Effector CD4-positive, alpha-beta T cell (primary cell): ENCODE measurements at places on chromosomes 7 and 10.

DNA sequence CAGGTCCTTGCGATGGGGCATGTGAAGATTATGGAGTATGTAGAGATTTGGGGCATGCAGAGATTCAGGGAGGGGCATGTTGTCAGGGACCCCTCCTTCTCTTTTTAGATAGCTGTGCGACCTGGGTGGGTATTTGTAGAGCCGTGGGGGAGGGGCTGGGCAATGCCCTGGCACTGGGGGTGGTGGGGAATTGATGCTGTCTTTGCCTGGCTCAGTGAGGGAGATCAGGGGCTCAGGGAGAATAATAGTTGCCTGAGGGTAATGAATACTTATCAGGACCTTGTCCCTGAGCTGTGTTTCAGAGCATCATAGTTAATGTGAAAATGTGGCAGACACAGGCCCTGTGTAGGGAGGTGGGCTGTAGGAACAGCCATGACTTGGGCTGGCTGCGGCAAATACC, 3.5 kb downstream of the RAMP3 start:
- no peak for DNase-seq

DNA sequence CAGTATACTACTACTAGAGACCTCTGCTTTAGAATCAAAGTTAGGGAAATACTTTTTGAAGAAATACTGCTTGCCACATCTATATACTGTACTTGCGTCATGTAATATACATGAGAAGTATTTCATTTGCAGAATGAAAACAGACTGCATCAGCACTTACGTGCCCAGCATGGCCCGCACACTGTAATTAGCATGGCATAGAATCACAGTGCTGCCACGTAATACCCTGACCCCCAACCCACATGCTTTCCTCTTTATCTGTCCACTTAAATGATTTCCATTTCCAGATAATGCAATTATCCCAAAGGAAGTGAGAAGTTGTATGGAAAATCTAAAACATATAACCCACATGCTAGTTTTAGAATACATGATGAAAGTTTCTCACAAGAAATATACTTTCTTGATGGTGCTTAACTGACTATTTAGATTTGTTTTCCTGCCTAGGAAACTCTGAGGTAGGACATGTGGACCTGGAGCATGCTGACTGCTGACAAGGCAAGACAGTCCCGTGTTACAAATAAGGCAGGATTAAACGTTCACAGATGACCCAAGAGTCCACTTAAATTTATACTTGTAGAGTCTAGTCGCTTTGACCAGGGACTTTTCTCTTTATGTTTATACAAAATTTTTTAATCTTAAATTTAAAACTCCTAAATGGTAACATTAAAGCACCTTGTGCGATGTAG, 12.6 kb downstream of the USP6NL start:
- no peak for DNase-seq

DNA sequence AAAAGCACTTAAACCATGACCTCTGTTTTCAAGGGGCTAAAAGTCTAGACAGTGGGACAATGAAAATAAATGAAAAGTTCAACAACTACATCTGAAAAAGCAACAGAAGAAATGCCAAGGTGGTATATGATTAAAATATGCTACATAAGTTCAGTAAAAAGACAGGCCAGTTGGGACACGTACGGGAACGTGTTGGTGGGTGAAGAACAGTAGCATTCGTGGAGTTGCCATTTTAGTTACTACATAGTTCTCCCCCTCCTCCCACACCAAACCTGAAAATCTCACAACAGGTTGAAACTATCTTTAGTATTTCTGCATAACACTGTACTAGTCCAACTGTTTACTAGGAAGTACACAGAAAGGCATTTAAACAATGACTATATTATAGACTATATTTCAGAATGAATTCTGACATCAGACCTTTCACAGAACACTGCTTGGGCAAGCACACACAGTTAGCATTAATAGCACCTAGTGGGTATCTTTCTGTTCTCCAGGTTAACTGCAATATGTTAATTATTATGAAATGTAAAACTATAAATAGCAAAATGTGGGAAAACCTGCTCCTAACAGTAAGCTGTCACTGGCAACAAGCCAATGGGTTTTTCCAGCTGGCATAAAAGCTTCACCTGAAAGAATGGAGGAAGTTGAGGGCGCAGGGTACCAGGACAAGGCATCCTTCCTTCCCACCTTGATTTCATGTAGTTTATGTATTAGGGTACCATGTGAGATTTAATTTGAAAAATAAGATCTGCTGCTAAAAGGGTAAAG, 135.0 kb downstream of the STRA8 start:
- DNase-seq, result no peak

- DNase-seq, result no peak
Observed at GRCh38 chr7:66776800-66777442, 36.4 kb downstream of the RABGEF1 start.

DNA sequence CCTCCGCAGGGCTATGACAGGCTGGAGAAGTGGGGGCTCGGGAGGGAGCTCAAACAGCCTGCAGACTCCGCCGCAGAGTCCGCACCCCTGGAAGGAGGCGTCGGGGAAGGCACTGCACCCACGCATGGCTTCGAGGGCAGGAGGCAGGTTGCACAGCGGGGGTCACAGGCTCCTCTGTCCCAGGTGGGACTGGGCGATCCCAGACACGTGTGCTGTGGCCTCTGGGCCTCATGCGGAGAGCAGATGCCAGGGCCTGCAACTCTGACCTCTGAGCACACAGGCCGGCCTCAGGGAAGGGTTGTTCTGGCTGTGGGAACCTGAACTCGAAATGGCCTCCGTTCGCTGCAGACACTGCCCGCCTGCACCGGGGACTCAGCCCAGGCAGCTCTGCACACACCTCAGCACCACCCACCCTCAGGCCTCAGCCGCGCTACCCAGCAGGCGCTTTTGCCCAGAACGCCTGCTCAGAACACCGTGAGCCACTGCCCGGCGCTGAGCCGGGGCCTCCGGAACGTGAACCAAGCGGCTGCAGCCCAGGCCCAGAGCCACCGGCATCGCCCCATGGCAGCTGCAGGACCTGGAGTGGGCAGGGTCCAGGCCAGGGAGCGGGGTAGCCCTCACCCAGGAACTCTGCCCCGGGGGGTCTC, 71.8 kb upstream of the ADGRA1 start:
- DNase-seq, result no peak

DNA sequence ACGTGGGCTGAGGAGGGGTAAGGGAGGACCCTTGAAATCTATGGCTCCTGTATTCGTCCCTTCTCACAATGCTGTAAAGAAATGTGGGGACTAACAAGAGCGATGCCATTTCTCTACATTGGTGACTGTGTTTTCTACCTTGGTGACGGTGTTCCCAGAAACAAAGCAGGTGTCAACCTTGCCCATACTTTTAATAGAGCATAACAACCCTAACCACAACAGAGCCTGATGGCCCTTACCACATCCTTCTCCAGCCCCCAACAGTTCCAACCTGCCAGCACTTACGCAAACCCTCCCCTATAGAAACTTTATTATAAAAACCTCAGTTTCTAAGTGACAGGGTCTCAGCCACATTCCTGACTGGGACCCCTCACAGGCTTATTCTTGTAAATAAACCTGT, 28.2 kb upstream of the ADCYAP1R1 start:
- DNase-seq, result no peak

DNA sequence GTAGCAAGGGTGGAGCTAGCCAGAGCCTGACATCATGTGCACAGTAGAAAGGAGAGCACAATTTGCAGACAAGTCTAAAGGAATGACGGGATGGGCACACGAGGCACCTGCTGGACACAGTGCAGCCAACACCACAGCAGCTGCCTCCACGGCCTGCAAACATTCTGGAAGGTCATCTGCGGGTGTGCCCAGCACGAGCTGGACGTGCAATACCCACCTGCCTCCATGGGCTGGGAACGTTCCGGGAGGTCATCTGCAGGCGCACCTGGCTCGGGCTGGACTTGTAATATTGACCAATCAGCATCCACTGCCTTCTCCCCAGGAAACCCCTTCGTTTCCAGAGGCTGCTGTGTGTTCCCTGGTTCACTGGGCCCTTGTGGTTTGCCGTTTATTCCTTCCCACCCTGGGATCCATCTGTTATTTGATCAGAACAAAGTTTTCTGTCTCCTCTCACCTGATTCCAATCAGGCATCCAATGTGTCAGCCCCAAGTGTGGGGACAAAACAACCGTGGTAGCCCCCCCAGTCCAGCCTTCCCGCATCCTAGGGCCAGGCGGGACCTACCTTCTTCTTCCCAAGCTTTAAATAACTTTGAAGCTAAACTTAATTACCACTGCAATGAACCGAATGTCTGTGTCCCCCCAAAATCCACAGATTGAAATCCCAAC, 243.4 kb upstream of the PPP2R2D start:
- DNase-seq, result no peak

DNA sequence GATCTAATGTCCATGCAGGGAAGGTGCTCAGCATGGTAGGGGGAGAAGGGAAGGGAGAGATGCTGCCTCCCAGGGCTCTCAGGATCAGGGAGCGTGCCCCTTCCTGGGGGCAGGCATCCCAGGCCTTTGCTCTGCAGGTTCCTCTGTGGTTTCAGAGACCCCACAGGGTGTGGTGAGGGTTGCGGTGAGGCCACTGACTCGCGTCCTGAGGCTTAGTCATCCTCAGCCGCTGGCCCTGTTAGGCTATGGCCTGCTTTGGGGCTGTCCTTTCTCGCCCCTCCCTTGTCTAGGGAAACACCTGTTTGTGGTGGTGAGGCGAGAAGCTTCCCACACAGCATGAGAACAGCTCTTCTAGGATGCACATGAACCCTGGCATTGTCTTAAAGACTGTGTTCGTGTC, 558.3 kb upstream of the FOXK1 start:
- DNase-seq, result no peak

- DNase-seq, result no peak
Observed at GRCh38 chr7:151210087-151210854, at the start of gene H2BK1. Gene H2BK1, minus strand, starts transcription at chr7:151210488. Its CDS starts 170 bp downstream, at chr7:151210318.

DNA sequence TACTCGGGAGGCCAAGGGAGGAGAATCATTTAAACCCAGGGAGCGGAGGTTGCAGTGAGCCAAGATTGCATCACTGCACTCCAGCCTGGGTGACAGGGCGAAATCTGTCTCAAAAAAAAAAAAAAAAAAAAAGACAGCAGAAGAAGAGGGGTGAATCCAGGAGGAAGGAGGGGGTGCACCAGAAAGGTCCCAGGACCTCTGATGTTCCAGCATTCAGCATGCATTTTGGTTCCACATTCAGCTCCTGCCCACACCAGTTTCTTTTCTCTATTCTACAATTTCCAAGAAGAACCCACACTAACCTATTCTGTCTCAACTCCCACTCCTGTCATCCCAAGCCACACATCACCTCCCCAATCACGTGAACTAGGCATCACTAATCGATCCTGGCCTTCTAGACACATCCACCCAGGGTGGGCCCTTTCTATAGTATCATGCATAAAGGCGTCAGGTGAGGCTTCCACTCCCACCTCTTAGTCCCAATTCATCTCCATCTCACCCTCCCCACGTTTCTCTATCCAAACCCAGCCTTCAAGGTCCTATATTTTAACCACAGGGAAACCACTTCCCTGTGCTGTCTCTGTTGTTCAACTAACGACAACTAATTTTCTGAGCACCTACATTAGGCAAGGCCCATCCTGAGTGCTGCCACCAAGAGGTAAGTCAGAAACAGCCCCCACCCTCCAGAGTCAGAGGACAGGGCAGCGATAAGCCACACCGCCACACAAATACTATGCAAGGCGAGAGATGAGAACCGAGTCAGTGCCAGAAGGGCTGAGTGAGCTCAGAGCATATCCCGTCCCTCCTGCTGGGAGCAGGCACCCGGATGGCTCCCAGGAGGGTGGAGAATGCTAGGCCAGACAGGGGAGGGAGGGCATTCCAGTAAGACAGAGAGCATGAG, 2.2 kb downstream of the ANXA11 start:
- DNase-seq, result peak; percentile 55

GRCh38 chr10:29508554-29509244, 126.1 kb downstream of the SVIL start:
- no peak for DNase-seq

DNA sequence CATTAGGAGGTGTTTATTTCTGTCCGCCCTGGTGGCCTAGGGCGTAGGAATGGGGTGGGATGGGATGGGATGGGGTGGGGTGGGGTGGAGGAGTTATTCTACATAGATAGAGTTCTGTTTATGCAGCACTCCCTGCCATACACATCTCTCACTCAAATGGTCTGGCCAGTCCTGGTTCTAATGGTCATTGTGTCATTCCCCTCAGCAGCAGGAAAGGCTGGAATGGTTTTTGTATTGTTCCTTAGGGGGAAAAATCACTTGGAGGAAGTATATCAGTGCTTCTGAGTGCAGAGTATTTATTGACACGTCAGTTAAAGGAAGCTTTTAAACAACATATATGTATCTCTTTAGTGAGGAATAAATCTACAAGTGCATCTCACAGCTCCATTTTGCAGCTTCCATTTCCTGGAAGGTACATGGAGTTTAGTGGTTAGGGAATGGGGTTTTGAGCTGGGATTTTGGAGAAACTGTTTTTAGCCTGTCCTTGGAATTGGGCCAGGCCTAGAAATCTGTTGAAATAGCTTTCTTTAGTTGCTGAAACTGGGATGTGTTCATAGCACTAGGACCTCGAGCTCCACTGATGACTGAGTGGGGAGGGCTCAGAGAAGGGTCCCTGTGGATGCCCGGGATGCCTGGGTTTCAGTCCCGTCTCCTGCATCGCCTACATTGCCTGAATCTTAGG, 8.3 kb downstream of the TSPAN14 start:
- DNase-seq, result no peak

- DNase-seq, result no peak
Observed at GRCh38 chr10:120456626-120457430, at the start of gene PLPP4. Gene PLPP4, plus strand, starts transcription at chr10:120457227. Its CDS starts 79 bp downstream, at chr10:120457306.

GRCh38 chr10:49388161-49388560, 7.7 kb downstream of the DRGX start:
- no peak for DNase-seq

- no peak for DNase-seq
Observed at GRCh38 chr10:99410146-99410545, 20.3 kb downstream of the GOT1 start.

DNA sequence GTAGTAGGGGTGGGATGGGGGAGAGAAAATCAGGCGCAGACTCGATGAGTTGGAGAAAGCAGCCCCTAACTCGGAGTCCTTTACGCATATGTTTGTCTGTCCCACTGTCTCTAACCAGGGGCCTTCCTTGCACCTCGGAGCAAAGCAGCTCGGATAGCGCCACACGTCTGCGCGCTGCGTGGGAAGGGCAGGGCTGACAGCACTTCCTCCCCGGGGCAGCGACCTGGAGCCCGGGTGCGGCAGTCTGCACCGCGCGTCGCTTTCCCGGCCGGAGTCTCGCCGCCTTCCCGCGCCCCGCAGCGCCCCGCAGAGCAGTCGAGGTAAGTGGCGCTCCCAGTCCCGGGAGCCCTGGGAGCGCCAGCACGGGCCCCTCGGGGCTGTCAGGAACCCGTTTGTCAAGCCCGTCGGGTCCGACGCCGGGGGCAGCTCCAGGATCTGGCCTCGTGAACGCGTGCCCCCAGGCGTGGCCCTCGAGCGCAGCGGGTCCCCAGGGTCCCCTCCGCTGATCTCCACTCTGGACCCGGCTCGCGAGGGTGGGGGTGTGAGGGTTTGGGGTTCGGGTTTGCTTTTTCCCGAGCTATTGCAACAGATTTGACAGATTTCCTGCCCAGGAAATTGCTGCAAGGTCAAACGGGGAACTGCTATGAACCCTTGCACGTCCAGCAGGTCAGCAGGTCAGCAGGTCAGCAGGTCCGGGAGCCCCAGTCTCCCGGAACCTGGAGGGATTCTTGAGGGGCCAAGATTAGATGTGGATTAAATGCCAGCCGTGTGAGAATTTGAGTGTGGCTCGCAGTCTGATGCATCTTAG, 597 bp downstream of the APBB1IP start:
- DNase-seq, result peak; percentile 53
